ENCODE measurements at places on chromosomes 16 and 17.

DNA sequence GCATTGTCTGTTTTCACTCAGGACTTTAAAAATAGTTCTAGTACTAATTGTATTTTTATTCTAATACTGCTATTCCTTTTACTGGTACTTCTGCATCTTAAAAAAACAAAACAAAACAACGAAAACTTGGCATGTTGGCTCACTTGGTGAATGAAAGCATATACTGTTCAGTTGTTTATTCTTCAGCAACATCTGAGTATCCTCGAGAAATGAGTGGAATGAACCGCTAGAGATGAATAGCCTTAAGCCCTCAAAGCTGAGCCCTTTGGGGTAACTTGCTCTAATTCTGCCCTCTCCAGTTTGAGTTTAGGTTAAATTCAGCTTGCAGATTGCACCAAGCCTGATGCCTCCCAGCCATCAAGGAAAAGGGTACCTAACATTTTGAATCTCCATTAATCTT is 126.5 kb downstream of the WWOX start:
- DNase-seq: no peak

DNA sequence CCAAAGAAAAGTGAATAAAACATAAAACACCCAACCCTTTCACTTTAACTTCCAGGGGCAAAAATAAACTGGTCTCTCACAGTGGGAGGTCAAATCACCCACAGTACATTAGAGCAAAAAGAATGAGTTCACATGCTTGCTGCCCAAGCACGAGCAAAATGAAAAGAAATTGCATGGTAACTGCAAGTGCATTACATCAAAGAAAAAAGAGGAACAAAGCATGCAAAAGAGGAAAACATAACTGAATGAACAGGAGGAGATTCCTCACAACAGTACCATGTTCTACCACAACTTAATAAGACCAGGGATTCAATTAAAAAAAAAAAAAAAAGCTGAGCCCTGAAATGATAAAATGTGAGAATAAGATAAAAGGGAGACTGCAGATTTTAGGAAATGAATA is 12.3 kb downstream of the DNAH2 start:
- DNase-seq: no peak

DNA sequence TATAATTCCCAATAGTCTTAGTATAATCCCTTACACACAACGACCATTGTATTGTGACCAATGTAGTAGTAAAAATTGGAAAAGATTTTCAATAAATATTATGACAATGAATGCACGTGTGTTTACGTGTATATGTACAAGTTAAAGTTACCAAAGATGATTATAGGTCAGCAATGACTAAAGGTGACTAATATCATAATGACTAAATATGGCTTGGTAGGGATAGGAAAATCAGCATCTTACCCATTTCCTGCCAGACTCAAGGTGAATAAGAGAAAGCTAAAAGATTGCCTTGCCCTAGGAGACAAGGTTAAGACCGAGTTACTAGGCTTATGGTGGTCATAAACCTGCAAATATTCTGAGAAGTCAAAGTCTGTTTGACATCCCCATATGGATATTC is 34.4 kb downstream of the CPD start:
- DNase-seq: no peak

DNA sequence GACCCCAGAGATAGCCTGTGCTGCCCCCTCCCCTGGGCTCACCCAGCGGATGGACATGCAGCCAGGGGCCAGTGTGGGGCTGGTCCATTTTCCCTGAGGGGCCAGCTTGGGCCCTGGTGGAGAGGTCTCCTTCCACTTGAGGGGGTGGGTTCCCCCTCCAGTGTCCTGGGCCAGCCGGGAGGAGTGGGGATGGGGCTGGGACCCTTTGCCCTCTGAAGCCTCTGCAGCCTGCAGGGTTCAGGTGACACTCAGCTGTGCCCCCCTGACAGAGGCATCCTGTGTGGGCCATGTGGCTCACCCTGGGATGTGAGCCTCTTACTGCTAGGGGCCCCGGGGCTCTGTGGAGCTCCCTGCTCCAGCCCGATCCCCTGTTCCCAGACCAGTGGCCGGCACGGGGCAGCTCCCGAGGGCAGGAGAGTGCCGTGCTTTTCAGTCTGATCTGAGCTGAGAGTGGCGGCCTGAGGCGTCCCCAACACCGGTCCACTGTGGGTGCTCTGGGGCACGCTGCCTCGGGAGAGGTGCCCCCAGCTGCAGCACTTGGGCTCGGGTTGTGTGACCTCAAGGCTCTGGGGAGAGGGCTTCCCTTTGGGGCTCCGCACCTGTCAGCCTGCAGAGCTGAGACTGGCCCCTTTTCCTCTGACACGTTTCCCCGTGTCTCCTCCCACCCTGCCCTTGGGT is 439 bp upstream of the GNG13 start:
- DNase-seq: no peak

DNA sequence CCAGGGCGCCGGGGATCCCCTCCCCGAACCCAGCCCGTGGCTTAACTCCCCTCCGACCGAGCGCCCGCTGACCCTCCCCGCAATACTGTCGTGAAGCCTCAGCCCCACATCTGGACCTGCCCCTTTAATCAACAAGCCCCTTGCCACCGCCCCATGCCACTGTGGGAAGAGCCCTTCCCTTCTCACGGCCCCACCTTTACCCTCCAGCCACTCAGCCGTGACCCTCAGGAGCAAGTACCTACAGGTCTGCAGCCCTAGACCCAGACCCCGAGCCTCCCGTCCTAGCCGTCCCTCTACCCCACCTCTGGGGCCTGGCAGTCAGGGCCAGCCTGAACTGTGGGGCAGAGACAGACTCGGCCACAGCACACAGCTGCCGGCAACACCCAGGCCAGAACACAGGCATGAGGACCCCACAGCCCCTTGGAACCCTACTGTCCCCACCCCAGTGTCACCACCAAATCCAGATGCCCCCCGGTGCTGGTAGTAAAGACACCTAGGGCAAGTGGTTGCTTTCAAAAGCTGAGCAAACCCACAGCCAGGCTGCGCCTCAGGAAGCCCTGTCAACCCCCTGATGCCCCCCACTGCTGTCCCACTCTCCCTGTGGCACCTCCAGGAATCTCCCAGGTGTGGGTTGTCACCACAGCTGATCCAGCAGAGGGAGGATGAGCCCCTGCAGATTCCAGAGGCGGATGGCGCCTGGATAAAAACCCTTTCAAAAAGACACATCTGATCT is 1.4 kb downstream of the NXPH3 start:
- no peak for DNase-seq

DNA sequence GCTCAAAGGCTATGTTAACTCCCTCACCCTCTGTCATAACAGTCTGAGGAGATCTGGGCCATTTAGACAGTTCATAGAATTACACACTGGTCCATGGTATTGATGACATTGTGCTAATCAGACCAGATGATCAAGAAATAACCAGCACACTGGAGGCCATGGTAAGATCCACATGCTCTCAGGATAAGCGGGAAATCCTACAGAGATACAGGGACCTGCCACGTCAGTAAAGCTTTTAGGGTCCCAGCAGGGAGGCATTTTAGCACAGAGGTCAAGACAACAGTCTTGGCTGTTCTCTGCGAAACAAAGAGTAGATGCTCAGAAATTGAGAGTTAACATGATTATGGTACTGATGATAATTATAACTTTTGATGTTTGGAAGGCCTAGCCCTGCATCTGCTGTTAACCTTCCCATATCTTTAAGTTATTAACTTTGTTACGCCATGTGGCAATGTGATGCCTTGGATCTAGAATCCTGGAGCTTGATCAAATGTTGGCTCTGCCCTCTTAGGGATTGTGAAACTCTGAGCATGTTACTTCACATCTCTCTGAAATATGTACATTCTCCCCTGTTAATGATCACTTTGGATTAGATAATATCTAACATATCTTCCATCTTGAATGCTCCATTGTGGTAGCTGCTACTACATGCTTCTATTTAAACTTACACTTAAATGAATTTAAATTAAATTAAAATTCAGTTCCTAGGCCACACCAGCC is 172.0 kb upstream of the SOX9 start:
- DNase-seq: no peak

- no peak for DNase-seq
Observed at GRCh38 chr17:44207743-44208142, 8.1 kb upstream of the ATXN7L3 start.

DNA sequence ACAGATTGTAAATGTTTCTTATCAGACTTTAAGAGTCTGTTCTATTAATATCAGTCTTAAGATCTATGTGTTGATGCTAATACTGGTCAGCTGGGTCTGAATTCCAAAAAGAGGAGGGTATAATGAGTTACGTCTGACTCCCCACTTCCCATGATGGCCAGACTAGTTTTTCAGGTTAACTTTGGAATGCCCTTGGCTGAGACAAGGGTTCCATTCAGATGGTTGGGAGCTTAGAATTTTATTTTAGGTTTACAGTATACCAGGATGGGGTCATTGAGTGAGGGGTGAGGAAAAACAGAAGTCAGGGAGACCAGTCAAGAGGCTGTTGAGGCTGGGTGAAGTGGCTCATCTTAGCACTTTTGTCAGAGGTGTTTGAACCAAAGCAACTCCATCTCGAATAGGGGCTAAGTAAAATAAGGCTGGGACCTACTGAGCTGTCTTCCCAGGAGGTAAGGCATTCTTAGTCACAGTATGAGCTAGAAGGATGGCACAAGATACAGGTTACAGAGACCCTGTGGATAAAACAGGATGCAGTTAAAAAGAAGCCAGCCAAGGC is 2.9 kb upstream of the TMEM231 start:
- no peak for DNase-seq

GRCh38 chr16:12132850-12133440 is 156.4 kb downstream of the SNX29 start:
- no peak for DNase-seq

GRCh38 chr16:87647431-87648185 is 45.3 kb downstream of the JPH3 start:
- no peak for DNase-seq

DNA sequence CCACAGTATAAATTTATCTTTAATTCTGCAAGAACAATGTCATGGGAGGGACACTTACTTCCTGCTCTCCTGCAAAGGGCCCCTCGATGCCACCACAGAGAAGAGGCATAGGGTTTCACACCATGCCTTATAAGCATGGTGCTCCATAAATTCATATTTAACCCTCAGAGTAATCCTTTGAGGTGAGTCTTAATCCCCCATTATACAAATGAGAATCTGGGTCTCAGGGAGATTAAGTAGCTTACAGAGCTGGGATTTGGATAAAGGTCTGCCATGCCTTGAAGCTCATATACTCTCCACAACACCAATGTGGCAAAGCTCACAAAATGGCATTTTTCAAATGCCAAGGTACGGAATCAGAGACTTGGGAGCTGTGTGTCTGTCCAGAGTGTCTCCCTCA is 268.5 kb upstream of the CCL2 start:
- DNase-seq: peak; percentile 35

- no peak for DNase-seq
Observed at GRCh38 chr17:68775318-68775717, 174.2 kb upstream of the FAM20A start.

DNA sequence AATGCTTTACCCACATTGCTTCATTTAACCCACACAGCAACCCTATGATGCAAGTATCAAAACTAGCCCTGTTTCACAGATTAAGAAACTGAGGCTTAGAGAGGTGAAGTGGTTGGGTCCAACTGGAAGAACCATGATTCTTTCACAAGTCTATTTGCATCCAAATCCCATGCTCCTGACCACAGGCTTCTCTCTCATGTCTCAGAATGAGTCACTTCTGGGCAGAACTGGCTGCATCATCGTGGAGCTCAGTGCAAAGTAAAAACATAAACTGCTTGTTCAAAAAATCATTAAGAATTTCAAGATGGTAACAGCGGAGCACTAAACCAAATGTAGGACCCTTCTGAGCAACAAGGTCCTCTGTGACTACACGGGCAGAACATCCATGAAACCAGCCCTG is 20.2 kb upstream of the CES1 start:
- DNase-seq: no peak

DNA sequence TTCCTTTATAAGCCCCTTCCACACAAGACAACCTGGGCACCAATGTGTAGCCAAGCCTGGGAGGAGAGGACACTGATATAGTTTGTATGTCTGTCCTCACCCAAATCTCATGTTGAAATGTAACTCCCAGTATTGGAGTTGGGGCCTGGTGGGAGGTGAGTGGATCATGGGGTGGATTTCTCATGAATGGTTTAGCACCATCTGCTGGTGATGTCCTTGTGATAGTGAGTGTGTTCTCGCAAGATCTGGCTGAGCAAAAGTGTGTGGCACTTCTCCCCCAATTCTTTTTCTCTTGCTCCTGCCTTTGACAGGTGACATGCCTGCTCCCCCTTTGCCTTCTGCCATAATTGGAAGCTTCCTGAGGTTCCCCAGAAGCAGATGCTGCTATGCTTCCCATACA is 135.8 kb downstream of the USP31 start:
- DNase-seq: no peak

GRCh38 chr16:75402159-75402820 is 31.0 kb downstream of the CFDP1 start:
- no peak for DNase-seq

GRCh38 chr16:67842509-67843342 is 606 bp downstream of the THAP11 start:
- DNase-seq: no peak

GRCh38 chr17:17904166-17905035 is 67.6 kb upstream of the SREBF1 start:
- no peak for DNase-seq

DNA sequence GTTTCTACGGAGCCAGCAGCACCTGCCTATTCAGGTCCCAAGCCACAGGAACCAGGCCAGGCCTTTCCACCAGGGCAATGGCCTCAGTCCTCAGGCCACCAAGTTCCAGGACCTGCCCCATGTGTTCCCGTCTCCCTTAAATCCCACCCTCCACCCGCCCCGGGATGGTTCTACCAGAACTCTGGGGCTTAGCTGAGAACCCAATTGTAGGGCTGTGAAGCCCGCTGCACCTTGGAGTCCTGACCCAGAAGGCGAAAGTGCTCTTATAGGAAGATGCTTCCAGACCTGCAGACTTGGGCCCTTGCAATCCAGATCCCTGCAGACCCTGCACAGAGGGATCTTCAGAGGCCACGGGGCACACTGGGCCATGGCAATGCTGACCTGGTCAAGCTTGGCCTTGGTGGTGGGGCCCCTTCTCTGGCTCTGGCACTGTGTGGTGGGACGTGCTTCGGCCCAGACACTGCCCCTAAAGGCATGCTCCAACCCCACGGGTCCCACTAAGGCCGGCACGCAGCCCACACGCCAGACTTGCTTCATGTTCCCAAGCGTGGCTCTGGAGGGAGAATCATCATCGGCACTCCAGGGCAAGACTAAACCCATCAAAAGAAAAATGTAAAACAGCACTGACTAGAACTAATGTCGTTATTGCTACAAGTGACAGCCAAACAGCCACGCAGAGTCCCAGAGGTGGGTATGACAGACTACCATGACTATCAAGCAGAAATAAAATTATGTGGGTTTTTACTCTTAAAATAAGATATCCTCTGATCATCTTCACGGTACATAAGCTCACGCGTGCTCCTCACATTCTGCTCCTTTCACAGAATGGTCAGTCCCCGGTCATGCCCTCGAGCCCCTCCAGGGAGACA is 41.3 kb upstream of the ATP2A3 start:
- no peak for DNase-seq

All from D721Med (cell line).